ENCODE measurements at places on chromosomes 2 and 18.

- DNase-seq, result no peak
These were observed 86.5 kb downstream of the STK39 start for GRCh38 chr2:168160897-168161296.

DNA sequence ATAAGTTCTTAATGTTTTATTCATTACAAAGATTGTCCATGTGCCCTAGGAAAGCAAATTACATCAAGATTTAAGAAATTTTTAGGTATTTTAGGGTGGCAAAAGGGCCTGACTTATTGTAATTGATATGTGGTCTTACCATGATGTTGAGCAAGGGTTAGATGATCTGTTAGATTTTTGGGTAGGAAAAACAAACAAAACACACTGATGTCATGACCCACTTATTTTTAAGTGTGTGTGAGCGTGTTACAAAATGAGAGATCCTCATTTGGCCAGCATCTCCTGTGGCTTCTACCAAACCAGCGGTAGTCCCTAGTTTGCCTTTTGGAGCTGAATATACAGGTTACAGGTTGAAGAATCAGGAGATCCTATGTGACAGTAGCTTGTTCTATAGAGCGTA lies 89.8 kb upstream of the ITGB6 start:
- DNase-seq, result no peak

- DNase-seq, result peak; percentile 38
These were observed 819 bp downstream of the ANKRD44 start for GRCh38 chr2:197309691-197310231.

DNA sequence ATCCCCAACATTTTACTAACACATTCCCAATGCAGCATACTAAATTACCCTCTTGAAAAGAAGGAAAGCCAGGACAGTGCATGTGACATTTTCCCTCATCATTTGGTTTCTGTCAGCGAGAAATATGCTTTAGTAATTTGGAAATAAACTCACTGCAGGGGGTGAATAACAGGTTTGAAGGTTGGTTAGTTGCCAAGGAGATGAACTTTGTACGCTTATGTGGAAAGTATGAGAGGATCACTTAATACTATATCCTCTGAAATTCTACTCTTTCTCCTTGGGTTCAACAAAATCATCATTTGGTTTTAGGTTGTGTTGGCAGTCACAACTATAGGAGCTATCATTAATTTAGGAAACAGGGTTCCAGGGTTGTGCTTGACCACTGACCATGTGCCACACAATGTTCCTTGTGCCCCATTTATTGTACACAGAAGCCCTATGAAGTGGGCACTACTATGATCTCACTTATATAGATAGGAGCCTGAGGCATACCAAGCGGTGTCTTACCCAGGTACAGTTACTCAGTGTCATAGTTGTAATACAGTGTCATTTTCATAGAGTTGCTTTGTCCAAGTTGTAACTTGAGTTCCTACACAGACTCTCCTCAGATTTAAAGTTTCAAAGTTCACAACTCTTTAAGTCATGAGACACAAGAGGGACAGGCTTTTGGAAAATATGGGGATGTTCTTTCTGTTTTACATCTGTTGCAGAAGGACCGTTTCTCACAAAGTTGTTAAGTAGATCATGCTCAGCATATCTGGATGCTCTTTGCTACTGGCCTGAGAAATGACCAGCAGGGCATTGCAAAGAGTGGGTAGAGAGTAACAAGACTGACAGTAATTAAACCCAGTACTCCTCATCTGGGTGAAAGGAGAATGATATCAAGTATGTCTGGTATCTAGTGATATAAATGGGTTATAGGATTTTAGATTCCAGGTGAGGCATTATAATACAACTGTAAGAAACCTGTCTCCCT lies 91.8 kb downstream of the MAP4K4 start:
- DNase-seq, result no peak

- DNase-seq, result no peak
These were observed 20.2 kb downstream of the CHST10 start for GRCh38 chr2:100397118-100397860.

DNA sequence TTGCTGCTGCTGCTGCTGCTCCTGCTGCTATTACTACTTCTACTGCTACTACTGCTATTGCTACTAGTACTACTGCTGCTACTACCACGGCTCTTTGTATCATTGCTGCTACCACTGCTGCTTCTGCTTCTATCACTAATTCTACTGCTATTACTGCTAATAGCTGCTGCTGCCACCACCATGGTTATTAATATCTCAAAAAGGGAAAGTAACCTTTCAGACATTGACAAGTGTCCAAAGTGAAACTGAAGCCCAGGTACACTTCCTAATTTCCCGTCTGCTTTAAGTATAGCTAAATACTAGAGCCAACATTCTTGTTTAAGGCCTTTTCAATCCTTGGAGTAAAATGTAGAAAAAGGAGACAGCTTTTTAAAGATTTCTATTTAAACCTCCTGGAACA lies 45.4 kb upstream of the EHBP1 start:
- DNase-seq, result no peak

DNA sequence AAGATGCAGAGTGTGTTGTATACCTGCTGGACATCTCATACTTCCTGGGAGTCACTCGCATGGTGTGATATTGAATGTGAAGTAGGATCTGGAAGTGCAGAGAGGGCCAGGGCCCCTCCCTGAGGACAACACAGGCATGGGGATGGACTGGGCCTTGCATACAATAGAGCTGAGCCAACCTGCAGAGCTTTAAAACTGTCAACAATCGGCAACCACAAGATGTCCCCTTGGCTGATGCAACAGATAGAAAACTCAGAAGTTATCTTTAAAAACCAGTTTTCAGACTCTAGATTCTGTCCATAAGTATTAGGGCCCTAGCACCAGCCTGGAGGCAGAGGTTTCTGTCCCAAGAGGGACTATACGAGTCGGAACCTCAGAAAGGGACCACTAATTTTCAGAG lies 19.7 kb downstream of the EVA1A start:
- no peak for DNase-seq

DNA sequence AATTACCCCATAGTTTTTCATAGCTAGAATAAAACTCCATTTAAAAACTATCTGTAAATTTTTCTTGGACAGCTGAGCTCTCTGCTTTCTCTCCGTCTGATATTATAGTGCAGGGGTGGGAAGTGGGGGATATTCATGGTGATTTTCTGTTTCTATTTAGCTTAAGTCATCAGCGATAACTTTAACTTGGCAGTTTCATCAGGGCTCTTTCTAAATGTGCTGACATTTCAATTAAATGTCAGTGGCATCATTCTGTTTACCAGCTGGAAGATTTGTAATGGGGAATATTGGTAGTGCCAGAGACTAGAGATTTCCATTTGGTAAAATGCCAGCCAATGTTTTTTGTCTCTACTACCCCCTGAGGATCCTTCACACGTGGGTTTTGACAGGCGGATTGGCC lies 53.5 kb upstream of the CAPN13 start:
- no peak for DNase-seq

GRCh38 chr2:56108806-56109205 lies 75.0 kb upstream of the CCDC85A start:
- no peak for DNase-seq

DNA sequence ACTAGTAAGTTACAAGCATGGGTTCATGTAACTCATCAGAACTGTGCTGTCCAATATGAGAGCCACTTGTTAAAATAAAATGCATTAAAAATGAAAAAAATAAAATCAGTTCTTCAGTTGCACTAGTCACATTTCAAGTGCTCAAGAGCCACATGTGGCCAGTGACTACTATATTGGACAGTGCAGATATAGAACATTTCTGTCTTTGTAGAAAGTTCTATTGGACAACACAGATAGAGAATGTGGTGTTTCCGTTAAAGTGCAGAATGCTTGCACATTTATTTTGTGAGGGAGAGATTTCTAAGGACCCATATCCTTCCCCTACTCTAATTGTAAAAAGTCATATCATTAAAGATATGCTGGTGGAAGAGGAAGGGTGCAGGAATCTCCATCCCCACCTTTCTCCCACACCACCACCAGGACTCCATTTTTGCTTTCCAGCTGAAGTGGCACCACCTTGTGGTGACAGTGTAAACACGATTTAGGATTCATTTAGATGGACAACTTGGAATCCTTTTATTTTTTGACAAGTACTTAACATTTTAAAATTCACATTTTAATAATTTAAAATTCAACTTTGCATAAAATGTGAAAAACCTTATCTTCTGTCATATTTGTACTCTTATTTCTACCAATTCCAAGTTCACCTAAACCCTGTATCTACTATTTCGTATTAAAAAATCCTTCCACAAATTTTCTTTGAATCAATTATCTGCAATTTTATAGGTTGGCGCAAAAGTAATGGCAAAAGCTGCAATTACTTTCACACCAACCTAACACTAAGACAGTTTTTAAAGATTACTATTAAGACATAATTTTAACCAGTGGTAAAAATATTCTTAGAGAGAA lies 9.4 kb upstream of the CD302 start:
- no peak for DNase-seq

- no peak for DNase-seq
These were observed 340.4 kb downstream of the NRXN1 start for GRCh38 chr2:50691513-50691912.

- DNase-seq, result peak; percentile 95
These were observed 55.8 kb downstream of the SLC8A1 start for GRCh38 chr2:40396124-40396523.

DNA sequence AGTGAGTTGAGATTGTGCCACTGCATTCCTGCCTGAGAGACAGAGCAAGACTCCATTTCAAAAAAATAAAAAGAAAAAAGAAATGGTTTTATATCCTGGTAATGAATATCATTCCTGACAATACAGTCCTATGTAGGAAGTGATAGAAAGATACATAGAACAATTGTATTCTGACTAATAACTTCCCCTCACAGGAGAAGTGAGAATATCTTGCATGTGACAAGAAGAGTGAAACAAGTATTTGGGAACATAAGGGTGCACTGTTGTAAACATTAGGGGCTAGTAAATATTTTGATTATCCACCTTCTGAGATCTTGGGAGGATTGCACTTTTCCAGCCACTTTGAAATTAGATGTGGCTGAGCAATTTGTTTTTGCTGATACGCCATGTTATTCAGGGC lies 40.7 kb downstream of the KLHL14 start:
- DNase-seq, result no peak

- no peak for DNase-seq
These were observed 1860.6 kb upstream of the PIK3C3 start for GRCh38 chr18:40094441-40094840.

GRCh38 chr18:14189858-14190257 lies 57.6 kb upstream of the ZNF519 start:
- DNase-seq, result no peak

- DNase-seq, result peak; percentile 68
These were observed at the start of gene LPIN1 for GRCh38 chr2:11746376-11746806. TSS of gene LPIN1 (plus strand) at chr2:11746632. CDS start at chr2:11765542, 18,910 bp downstream.

GRCh38 chr2:198545411-198545810 lies 741.0 kb downstream of the PLCL1 start:
- DNase-seq, result no peak

- DNase-seq, result no peak
These were observed 394.0 kb upstream of the HNRNPA3 start for GRCh38 chr2:176818617-176819016.

DNA sequence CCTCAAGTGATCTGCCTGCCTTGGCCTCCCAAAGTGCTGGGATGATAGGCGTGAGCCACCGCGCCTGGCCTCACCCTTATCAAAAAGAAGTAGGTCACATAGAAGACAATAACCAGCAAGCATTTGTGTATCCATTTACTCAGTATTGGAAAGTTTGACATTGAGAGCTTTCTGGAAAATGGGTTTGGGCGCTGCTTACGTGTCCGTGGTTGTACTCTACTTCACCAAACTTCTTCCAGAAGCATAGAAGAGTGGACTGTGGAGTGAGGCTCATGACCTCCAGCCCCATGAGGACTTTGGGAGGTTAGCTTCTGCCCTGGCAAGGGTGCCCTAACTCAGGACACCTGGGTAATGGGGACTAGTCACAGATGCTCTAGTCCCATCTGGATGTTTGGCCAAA lies 3.7 kb upstream of the ODC1 start:
- DNase-seq, result no peak

All from DMS79 treated with DMSO at 0.1 percent for 48 hours (cell line).